ENCODE measurements at places on chromosomes 16 and 17.

DNA sequence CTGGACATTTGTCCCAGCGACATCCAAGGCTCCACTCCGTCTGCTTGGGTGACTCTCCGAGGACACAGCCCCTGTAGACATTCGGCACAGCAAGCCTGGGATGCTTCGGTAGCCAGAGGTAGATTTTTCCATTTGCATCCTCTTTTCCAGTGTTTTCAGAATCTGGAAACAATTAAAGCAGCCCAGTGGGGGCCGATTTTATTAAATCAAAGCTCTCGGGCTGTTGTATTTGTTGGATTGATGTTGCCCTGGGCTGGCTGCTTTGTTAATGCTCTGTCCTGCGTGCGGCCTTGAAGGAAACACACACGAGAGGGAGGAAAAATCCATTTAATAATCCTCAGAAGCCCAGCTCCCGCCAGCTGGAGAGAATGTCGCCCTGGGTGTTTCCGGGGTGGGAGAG, 158.1 kb upstream of the CIBAR2 start:
- no peak for DNase-seq

GRCh38 chr16:53482123-53482522, 20.9 kb downstream of the AKTIP start:
- DNase-seq, result no peak

DNA sequence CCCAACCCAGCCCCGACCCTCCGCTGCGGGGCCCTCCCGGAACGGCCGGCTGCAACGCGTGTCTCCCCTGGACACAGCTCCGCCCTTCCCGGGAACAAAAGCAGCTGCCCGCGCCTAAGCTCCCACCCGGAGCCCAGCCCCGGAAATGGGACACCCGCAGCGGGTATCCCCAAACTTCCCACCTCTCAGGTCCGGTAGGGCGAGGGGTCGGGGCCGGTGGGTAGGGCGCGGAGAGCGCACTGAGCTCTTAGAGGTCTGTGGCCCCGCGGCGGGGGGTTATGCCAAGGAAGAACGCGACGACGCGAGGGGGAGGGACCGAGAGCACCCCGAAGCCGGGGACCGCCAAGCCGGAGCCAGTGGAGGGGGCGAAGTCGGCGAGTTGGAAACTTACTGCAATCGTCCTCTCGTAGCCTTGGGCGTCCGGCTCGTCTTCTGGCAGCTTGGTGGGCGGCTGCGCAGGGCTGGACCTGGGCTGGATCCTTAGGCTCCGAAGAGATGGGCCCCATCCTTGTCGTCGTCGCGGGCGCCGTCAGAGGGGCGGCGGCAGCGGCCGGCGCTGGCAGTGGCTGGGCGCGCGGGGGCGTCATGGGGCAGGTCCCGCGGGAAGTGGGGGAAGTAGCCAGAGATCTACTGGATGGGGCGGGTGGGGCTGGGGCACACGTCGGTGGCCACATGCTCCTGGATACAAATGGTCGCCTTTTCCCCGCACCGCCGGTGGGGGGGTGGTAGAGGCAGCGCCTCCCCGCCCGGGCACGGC, 6.9 kb downstream of the USP6 start:
- DNase-seq, result no peak

DNA sequence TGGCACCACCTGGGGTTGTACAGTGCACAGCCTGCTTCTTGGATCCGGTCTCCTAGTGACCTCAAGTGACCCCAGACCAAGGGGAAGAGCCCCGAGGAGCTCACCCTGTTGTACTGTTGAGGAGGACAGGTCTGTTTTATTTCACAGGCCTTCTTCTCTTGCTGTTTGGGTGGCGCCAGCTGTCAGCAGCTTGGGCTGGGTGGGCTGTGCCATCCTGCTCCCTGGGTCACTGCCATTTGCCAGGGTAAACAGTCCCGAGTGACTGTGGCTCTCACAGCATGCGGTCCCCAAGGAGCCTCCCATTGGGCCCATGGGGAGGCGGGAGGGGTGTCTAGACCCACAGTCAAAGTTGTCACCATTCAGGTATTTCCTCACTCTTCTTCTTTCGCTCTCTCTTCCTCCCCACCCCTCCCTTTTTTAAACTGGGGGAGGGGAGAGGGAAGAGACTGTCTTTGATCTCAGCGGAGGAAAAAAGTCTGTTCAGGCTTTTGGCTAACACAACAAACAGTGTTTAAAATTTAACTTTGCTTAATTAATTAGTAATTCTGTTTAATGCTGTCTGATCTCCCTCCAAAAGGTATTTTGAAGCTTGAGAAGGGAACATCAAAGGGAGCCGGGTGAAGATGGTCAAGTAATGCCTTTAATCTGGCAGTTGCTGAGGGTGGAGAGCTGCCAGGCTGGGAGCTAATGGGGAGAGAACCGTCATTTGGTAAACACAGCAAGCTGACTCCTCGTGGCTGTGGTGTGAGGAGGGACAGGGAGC, 64.0 kb downstream of the SNX20 start:
- no peak for DNase-seq

DNA sequence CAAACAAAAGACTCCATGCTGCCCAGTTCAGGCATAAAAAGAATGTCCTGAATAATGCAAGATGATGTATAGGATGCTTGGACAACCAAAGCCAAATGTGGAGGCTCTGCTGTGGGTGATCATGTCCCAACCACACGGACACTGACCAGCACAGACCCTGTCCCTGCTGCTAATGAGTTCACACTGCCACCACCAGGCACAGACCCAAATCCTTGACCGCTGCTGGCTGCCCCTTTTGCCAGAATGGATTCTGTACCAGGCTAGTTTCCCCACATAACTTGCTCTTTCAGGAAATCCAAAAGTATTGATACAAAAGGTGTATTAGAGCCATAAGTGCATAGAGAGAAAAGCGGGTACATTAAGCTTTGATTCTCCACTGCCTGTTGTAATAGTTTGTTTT, 60.9 kb downstream of the XYLT1 start:
- no peak for DNase-seq

- DNase-seq, result no peak
These were observed 16.5 kb downstream of the GPT2 start for GRCh38 chr16:46900455-46901235.

DNA sequence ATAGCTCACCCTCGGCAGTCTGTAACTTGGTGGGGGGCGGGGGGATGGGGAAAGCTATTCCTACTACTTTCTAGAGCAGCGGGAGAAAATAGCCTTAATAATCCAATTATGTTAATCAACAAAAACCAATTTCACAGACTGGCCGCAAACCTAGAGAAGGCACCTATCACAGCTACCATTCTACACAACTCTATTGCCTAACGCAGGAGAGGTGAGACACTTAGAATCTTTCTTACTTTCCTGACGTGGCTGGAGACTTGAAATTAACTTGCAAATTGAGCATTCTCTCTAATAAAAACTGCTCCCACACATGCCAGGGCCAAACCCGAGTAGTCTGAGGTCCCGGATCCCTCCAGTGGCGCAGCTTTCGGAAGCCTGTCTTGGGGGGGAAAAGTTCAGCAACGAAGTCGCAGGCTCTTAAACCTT, 794 bp downstream of the SMG6 start:
- DNase-seq, result no peak

GRCh38 chr17:57714665-57715180, 30.4 kb downstream of the CCDC182 start:
- no peak for DNase-seq

- no peak for DNase-seq
These were observed 26.6 kb upstream of the NLRP1 start for GRCh38 chr17:5610956-5611355.

- DNase-seq, result no peak
These were observed 2.0 kb upstream of the CD300H start for GRCh38 chr17:74569020-74570003.

DNA sequence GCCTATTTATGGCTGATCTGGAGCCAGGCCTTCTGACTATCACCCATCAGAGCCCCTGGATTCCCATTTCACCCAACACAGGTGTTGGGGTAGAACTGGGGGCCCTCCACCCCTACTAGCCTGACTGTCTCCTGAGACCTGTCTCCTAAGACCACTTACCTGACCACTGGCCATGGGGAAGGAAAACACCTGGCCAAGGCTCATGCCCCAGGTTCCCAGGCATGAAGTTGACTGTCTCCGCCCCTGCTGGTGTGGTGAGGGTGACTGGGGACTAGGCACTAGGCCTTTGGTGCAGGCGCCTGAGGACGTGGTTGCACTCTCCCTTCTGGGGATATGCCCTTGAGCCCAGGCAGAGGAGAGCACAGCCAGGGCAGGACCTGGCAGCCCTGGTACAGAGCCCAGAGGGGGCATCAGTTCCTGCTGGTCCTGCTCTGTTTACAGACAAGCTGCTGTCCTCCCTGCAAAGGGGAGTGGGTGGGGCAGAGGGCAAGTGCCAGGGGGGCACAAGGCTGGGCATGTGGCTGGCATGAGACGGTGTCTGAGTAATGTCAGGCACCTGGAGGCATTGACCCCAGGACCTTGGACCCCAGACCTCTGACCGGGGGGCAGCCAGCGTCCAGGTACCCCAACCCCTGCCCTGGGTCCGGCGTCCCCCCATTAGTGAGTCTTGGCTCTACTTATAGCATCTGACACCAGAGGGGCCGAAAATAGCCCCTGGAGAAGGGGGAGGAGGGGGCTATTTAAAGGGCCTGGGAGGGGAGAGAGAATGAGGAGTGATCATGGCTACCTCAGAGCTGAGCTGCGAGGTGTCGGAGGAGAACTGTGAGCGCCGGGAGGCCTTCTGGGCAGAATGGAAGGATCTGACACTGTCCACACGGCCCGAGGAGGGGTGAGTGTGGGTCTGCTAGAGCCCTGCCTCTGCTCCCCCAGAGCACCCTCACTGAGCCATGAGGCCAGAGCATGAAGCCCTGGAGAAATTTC, at the start of gene TCAP:
Gene TCAP (plus strand): TSS at position 769 of the 981 bp plus-strand sequence. CDS start 11 bp downstream, at position 780.
- no peak for DNase-seq
